ENCODE measurements at places on chromosomes 16 and 17.

- DNase-seq = no peak
Measured at GRCh38 chr17:250487-251300, 69.2 kb upstream of the DOC2B start.

GRCh38 chr17:42313773-42314566, 25.7 kb downstream of the STAT5A start:
- DNase-seq = no peak

GRCh38 chr16:83682868-83683235, 124.9 kb upstream of the HSBP1 start:
- DNase-seq = no peak

DNA sequence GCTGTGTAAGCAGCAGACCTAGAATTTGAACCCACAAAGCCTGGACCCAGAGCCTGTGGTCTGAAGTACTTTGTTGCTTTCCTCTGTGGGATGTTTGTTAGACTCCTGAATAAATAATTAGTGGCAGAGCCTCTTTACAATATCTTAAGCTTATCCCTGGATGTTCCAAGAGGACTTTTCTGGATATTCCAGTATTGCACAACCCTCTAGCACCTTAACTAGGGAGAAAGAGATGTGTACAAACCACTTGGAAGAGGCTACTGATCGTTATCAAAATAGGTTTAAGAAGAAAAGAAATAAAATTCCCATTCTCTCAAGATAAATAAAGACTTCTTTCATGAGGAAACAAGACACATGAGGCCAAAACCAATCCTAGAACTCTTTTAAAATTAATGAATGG, 632.4 kb downstream of the CDH11 start:
- DNase-seq = no peak

GRCh38 chr16:87458424-87458915, 34.4 kb downstream of the ZCCHC14 start:
- DNase-seq = no peak

GRCh38 chr17:81246679-81247338, 7.7 kb downstream of the NDUFAF8 start:
- no peak for DNase-seq

Measured in skeletal muscle cell (primary cell).